ENCODE measurements at places on chromosomes 1 and 21.

DNA sequence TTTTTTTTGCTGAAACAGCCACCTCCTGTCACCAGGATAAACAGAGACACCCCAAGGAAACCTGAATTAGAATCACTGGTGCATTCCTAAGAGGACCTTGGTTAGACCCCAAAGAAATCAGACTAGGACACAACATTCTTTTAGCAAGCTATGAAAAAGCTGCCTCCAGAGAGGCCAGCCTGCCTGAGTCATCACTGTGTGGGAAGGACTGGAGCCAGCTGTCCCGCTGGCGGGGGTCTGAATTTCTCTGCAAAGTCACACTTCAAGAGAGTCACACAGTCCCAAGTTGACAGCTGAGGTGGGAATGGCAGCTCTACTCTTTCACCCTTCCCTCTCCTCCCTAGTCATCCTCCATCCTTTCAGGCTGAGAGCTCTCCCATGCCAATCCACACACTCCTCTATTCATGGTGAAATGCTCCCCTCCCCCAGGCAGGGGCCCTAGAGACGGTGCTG lies 405.0 kb upstream of the POU3F1 start:
- H3K36me3 ChIP-seq = no peaks in the 10 kb centered on the region
- no peaks in the 10 kb centered on the region for H3K27me3 ChIP-seq
- H3K4me1 ChIP-seq = no peaks in the 10 kb centered on the region
- H3K4me3 ChIP-seq = no peak overlapping the region
- no peak overlapping the region for H3K27ac ChIP-seq

- H3K4me1 ChIP-seq = peaks cover 25% of the 10 kb centered on the region
- H3K36me3 ChIP-seq = peaks cover 45% of the 10 kb centered on the region
- no peak overlapping the region for H3K27ac ChIP-seq
- H3K4me3 ChIP-seq = no peak overlapping the region
Observed at GRCh38 chr1:16392740-16393569, 25.9 kb downstream of the SZRD1 start.

DNA sequence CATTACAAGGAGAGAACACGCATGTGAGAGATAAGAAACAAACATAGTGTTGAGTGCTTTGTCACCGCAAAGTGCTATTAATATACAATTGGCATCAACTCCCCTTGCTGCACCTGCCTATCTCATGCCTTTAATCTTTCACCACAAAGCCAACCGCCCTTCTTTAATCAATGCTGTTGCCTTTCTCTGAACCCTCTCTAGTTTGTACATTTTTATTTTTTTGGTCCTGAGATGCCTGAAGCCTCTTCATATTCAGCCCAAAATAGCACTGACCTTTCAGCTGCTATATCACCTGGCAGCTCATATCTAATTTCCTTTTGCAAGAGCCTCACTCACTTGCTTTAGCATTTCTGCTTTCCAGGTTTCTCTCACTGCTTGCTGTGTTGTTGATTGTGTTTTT lies 504.7 kb downstream of the NUF2 start:
- no peak for DNase-seq
- no peak overlapping the region for H3K27ac ChIP-seq
- no peaks in the 10 kb centered on the region for H3K4me1 ChIP-seq
- H3K36me3 ChIP-seq = no peaks in the 10 kb centered on the region
- H3K4me3 ChIP-seq = no peak overlapping the region

DNA sequence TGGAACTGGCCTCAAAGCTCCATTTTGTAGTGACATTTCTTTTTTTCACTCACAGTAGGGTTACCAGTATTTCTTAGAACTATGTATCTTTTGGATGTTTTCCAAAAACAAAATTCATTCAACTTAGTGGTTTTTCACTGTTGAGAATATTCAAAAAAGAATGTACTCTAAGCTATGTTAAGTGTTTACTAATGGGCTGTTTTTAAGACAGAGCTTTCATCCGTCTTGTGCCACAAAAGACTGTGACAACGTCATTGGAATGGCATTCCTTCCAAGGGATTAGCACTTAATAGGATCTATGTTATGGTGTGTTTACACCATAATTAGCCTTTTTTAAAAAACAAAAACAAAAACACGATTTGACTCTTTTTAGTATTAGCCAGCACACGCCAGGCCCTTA lies 66.8 kb downstream of the TTC3 start:
- peaks cover 44% of the 10 kb centered on the region for H3K36me3 ChIP-seq
- H3K27me3 ChIP-seq = no peaks in the 10 kb centered on the region
- no peak overlapping the region for H3K4me3 ChIP-seq

DNA sequence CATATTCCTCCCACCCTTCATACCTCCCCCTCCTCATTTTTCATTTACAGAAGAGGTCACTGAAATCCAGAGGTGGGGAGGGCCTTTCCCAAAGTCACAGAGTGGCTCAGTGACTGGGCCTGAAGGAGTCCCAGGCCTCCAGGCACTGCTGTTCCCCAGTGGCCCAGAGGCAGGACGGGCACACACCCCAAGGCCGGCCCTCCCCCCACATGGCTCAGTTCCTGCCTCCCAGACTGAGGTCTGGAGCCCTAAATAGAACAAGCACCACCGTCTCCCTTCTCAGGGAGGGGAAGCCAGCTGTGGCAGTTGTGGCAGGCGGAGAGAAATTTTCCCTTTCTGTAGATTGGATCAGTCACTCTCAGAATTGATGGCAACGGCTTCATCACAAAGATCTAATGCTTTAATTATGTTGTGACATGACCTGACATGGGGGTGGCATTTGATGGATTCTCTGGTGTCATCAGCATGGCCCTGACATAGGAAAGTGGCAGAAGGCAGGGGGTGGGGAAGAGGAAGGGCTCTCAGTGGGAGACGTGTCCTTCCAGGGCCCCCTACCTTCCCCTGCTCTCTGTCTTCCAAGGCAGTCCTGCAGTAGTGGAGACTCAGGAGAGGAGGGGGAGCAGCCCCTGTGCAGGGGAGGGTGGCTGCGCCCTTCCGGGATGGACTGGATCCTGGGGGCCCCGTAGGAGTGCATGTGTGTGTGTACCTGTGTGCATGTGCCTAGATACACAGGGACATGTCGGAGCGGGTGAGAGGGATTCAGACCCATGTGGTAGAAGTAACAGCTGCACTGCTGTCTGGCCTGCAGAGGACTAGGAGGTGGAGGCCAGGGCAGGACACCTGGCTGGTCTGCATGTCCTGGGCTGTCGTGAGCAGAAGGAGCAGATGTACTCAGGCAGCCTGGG lies 41.2 kb upstream of the FOXO6 start:
- DNase-seq = no peak
- H3K4me1 ChIP-seq = no peaks in the 10 kb centered on the region
- no peaks in the 10 kb centered on the region for H3K36me3 ChIP-seq
- no peaks in the 10 kb centered on the region for H3K27me3 ChIP-seq

- no peaks in the 10 kb centered on the region for H3K27me3 ChIP-seq
- H3K4me3 ChIP-seq = no peak overlapping the region
- H3K4me1 ChIP-seq = no peaks in the 10 kb centered on the region
Observed at GRCh38 chr1:73914951-73915350, 283.0 kb downstream of the LRRIQ3 start.

DNA sequence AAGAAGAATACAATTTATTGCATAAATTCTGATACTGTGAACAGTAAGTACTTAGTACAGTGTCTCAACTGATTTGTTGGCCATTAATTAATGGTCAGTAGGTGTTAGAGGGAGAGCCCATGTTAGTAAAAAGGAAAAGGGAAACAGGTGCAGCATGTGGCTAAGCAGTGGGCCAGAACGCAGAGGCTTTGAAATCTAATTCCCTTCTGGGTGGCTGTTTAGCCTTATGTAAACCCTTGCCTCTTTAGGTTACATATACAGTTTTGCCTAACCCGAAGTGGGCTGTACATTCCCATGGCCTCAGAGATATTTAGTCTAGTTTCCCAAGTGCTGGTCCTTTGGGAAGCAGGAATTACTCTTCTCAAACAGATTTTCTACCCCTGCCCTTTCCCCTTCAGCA lies 43.5 kb upstream of the BCL9 start:
- DNase-seq = no peak
- H3K4me3 ChIP-seq = no peak overlapping the region
- H3K27ac ChIP-seq = no peak overlapping the region
- no peaks in the 10 kb centered on the region for H3K36me3 ChIP-seq

Data from HepG2 (cell line).